ENCODE measurements at places on chromosomes 4 and X. TPM values are rescaled to one million over a fixed set of nuclear protein-coding genes. Genes with fewer than 3 reads are reported as not detected.

Gene NIPAL1
- total RNA-seq, result 1.5 TPM

- DNase-seq, result no peak
Observed at GRCh38 chrX:65781845-65782244, 114.4 kb downstream of the MSN start.

Gene PCDH11X
- 0.06 TPM for total RNA-seq

Gene TMEM187
- total RNA-seq, result 7.7 TPM

DNA sequence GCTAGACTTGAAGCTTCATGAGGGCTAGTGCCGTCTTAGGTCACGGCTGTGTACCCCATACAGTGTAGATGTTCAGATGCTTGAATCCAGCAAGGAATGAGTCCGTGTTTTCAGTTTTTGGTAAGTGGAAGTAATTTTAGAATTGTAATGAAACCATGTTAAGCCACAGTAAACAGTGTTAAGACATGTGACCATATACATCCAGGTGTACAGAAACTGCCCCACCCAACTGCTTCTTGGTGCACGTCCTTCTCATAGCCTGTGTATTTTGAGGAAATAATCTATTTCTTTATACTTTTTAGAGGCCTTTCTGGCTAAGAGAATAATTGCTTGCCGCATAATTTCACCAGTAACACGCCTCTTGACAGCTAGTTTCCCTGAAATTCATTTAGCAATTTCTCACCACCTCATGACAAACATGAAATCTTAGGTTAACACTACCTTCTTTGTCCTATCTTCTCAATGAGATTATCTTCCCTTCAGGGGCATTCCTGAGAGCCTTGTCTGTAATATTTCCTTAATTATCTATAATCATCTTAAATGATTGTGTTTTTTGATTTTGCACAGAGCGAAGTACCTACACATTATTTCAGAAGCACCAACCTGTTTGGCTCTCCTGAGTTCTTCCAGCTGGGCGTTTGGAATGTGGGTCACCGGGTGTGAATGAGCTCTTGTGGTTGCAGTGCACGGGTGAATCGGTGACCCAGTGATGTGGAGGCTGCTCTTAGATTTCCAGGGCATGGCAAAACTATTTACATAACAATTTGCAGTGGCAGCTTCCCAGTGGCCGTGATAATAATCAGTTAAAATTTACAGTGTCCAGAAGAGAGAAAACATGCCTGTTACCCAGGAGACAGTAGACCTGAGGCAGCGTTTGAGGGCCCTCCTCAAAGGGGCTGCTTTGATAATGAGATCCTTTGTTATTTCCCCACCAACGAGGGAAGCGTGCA, 50.2 kb upstream of the TADA2B start:
- no peak for DNase-seq

DNA sequence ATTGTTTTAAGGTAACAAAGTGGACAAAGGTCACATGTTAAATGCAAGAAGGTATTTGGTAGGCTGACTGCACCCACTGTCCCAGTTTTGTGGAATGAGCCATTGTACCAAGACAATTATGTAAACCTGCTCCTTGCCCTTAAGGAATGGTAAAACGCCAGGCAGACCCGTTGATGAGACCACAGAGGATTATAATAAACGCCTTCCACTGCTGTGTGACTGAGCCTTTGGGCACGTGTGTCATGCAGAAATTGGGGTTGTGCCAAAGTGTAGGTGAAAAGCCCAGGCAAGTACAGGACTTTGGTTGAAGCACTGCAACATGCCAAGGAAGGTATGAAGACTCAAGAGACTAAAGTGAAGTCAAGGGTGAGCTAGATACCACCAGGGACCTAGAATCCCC, 59.7 kb downstream of the LRRC66 start:
- DNase-seq, result no peak

- DNase-seq, result peak; percentile 92
Observed at GRCh38 chrX:48521353-48522243, at the start of gene EBP. Gene EBP, plus strand, starts transcription at chrX:48521808. Its CDS starts 1,964 bp downstream, at chrX:48523772.

GRCh38 chrX:135000516-135000915, 9.7 kb downstream of the SMIM10 start:
- DNase-seq, result no peak

DNA sequence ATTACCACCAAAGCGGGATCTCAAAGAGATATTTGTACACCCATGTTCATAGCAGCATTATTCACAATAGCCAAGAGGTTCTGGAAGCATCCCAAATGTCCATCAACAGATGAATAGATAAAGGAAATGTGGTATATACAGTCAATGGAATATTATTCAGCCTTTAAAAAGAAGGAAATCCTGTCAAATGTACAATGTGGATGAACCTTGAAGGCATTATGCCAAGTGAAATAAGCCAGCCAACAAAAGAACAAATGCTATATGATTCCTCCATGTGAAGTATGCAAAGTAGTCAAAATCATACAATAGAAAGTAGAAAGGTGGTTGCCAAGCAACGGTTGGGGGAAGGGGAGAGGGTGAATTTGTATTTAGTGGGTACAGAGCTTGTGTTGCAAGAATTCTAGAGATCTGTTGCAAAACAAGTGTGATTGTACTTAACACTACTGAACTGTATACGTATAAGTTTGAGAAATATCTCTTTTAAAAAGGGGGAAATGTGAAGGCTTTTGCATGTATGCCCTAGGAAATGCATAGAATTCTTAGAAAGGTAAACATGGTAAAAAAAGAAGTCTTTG, 5.0 kb upstream of the ZRSR2 start:
- no peak for DNase-seq

Gene MTNR1A
- not detected for total RNA-seq

GRCh38 chr4:52376132-52376704, 282.9 kb downstream of the USP46 start:
- DNase-seq, result peak; percentile 26

DNA sequence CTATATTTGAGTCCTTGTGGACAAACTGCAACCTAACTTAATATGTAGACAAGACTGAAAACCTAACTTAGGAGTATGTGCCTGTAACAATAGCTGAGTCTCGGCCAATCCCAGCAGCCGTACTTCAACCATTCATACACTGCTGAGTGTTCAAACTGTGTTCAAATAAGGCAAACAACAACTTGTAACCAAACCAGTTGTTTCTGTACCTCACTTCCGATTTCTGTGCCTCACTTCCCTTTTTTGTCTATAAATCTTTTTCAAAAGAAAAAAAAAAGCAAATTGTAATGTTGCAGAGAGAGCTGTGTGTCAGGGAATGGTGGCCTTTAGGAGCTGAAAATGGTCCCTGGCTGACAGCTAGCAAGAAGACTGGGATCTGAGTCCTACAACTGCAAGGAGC, 46.0 kb downstream of the GEMIN8 start:
- no peak for DNase-seq

DNA sequence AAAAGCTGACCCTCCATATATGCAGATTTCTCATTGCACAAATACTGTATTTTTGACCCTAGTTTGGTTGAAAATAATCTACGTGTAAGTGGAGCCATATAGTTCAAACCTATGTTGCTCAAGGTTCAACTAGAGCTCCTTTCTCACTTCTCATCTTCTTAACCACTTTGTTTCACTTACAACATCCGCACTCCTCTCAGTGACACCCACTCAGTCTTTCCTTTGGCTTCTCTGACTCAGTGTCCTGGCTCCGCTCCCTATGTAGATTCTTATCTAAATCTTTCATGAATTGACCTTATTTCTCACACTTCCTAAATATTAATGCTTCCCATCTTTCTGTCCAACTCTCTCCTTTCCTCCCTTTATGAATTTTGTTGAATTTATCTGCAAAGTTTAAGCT, 32.9 kb upstream of the DKK2 start:
- no peak for DNase-seq

DNA sequence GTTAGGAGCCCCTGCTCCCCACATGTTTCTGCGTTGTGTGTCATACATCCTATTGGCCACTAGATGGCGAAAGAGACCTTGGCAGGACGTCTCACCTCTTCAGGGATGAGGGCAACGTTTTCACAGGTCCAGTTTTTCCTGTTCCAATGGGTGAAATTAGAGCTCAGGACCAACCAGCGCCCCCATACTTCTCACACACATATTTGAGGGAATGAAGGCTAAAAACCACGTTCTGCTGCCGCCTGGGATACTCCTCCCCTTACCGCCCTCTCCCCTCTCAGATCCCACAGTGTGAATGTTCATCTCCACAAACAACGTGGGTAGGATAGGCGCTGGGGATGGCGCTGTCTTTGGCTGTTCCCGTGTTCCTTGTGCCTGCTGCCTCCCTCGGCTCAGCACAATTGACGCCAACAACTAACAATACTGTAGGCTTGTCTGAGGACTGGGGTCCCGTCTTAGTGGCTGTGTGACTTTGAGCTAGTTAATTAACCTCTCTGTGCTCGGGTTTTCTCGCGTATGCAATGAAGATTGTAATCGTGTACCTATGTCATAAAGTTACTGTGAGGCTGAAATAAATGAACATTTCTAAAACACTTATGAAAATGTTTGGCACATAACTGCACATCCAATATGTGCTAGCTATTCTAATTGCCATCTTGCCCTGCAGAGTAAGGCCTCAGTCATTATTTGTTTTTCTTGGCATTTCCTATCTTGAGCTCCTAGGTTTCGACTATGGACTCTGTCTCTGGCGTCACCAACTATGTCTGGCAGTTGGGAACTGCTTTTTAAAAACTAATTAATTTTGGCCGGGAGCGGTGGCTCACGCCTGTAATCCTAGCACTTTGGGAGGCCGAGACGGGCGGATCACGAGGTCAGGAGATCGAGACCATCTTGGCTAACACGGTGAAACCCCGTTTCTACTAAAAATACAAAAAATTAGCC, 181.3 kb upstream of the STK26 start:
- peak; percentile 30 for DNase-seq

Gene ZDHHC15
- total RNA-seq, result 3.2 TPM

DNA sequence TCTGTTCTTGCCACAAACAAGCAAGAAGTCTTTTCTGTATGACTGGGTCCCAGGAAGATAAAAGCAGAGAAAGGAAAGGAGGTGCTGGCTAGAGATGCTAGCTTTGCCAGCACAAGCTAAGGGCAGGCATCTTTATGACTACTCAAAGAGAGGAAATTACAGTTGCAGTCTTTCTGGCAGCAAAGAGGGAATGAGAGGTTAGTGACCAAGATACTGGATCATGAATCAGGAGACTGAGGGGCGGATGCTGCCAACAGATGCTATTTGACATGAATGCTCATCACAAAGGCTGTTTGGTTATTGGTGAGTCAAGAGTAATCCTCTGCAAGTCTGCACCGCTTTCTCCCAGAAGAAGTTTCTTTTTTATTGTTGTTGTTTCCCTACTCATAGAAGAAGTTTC, 5.5 kb upstream of the XIAP start:
- DNase-seq, result no peak

DNA sequence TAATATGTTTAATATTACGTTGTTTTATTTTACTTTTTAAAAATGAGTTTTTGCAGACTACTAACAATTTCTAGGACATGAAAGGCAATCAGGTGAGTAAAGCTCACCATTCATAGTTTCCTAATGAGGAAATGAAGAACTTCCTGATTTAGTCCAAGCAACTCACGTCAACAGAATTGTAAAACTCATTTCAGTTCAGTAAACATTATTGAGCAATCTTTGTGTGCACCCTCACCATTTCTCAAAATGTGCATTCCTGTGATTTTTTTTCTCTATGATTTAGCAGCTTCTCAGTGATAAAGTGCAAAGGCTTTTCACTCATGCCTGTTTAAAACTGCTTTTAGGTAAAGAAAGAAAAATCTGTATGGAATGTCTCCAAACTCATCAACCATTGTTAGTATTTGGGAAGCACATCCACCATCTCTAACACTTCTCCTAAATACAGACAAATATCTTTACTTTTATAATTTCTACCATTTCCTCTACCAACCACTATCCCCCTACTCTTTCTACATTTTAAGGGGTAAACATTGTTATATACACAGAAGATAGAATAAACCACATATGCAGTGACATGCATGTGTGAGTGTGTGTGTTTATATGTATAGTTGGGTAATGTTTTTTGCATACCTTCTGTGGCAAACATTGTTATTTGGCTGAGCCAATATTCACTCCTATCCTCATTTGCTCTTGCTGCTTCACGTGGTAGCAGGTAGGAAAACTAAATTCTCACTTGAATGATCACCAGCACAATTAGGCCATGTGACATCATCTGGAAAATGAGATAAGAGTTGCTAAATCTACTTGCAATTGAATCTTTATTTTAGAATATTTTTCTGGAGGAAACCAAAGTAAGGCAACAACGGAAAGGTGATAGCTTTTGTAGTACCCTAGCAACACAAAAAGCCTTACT, 54.7 kb upstream of the PRDM8 start:
- DNase-seq, result no peak

Gene NONO
- total RNA-seq, result 99.7 TPM
